ENCODE measurements at places on chromosomes 11 and 22.

DNA sequence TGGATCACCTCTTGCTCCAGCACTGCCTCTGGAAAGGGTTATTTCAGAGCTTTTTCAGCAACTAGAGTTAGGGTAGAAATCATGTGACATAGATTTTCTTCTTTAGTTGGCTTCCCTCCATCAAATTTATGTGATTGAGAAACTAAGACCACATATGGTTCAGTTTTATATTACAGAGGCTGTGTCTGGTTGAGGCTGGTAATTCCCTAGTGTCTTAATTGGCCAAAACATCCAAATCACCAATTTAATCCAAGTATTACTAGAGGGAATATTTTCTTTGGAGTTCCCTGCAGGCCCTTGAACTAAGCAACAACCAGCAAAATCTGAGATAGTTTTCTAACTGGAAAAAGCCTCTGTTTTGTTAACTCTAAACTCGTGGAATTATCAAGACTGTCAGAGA is 136.3 kb downstream of the ARHGAP42 start:
- DNase-seq, result no peak

- no peak for DNase-seq
Observed at GRCh38 chr22:29145321-29146072, 60.2 kb upstream of the EMID1 start.

DNA sequence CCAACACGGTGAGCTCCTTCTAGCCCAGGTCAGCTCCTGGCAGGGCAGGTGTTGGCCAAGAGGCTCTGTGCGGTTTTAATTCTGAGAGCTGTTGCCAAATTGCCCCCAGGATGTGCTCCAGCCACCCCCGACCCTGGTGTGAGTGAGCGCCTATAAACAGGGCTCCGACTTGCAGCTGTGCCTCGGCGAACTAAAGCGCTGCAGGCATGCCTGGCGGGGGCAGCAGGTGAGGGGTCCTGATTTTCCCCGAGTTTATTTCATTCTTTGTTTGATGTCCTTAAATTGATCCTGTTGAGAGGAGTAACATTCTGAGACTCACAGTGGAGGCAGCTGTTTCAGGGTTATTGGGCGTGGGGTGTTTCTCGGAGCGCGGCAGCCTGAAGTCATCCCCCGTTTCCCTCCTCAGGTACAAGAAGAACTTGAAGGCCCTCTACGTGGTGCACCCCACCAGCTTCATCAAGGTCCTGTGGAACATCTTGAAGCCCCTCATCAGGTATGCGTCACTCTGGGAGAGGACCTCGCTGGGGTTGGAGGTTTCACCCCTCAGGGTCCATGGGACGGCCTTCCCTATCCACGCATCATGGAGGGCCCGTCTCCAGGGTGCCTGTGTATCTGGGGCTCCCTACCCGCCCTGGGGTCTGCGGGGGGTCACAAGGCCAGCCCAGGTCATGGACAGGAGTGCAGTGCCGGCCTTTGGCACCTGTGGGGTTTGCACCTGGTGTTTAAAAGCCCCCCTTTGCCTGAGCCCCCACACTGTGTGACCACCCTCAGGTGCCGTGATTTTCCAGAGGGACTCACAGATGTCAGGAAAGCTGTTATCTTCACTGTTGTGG is 62.1 kb downstream of the ARHGAP8 start:
- DNase-seq, result peak; percentile 11

DNA sequence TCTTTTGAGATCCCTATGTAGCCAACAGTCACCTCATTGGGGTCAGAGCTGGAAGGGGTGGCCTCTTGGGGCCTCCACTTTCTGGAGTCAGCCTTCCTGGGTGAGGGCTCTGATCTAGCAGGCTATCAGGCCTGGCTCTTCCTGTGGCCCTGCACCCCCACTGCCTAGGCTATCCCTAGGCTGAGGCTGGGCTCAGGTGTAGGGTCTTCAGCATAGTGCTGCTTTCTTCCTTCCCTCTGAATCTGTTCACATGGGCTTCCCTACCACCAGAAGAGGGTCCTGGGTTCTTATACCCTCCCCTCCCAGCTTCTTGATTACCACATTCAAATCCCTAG is 456 bp upstream of the SPI1 start:
- no peak for DNase-seq

- DNase-seq, result no peak
Observed at GRCh38 chr11:92569726-92570125, 345.1 kb downstream of the FAT3 start.

- no peak for DNase-seq
Observed at GRCh38 chr22:36733271-36733670, 29.7 kb upstream of the CACNG2 start.

GRCh38 chr11:62539238-62539925 is 7.2 kb downstream of the AHNAK start:
- DNase-seq, result no peak

- no peak for DNase-seq
Observed at GRCh38 chr11:47233051-47233450, 15.6 kb downstream of the ACP2 start.

DNA sequence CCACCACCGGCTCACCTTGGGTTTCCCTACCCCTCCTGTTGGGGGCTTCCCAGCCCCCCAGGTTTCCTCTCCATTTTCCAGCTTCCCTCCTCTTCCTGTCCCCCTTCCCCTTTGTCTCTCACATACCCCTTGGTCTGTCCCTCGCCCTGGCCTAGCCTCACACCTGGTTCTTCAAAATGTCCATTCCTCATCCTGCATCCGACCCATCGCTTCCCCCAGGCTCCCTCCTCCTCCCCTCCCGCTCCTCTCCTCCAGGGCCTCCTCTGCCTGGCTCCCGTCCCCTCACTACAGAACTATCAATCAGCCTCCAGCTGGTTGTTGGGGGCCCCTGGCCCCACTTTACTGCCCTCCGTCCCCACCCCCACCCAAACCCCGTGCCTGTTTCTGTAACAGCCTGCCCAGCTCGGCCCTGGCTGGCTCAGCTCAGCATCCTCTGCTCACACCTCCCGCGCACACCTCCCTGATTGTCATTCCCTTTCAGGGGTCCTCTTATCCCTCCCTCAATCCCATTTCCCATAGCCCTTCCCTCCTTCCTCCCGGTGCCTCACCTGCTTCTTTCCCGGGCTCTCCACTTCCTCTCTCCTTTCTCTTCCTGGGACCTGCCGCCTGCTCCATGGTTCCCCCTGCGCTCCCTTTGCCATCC is 1.2 kb downstream of the CNIH2 start:
- DNase-seq, result no peak

DNA sequence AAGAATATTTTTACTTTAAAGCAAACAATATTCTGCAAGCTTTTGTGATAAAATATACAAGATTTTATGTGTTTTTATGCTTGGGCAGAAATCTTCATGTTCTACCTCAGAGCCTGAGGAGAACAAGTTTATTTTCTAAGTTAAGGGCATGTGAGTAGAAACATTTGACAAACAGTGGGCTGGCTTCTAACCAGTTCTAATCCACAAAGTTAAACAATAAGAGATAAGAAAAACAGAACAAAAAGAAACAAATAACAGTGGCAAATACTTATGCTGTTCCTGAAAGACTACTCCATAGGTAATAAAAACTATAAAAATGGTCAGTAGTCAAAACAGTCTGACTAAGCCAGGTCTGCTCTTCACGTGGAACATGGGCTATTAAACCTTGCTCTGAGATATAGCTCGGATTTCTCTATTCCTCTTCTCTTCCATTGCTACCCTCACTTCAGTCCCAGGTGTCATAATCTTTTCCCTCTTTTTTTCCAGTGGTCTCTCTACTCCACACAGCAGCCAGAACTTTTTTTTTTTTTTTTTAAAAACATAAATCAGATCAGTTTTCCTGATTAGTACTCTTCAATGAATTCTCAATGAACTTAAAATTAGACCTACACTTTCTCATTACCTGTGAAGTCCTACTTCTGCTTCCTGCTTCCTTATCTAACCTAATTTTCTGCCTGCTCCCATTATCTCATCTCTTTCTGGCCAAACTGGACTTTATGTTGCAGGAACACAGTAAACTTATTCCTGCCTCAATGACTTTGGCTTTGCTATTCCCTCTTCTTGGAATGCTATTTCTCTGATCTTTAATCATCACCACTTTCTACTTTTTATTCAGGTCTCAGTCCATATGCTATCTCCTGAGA is 671.1 kb upstream of the CCDC90B start:
- no peak for DNase-seq

- DNase-seq, result no peak
Observed at GRCh38 chr11:31968461-31969358, 122.2 kb upstream of the RCN1 start.

DNA sequence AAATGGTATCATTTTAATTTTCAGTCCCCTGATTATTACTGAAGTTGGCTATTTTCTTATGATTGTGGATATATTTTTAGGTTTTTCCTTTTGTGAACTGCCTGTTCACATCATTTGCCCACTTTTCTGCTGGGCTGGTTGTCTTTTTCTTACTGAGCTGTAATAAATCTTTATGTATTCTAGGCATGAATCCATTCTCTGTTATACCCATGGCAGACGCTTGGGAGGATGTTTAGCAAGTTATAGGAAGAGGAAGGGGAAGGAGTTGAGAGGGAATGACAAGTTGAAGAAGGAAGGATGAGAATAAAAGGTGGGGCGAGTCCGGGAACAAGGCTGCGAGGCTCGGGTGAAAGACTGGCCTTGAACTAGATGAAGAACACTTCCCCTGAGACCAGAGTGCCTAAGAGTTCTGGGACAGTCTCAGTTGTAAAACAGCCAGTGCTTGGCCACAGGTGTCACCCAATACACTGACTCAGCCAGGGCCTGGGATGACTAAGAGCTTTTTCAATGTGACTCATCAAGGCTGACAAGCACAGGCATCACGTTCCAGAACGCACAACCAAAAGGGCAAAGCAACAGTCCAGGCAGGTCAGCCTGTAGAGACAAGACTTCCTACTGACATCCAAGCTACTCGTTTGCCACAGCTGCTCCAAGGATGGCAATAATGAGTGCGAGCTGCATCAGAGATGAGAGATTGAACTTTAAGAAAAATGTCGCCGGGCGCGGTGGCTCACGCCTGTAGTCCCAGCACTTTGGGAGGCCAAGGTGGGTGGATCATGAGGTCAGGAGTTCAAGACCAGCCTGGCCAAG is 35.2 kb downstream of the LRFN4 start:
- DNase-seq, result peak; percentile 31

DNA sequence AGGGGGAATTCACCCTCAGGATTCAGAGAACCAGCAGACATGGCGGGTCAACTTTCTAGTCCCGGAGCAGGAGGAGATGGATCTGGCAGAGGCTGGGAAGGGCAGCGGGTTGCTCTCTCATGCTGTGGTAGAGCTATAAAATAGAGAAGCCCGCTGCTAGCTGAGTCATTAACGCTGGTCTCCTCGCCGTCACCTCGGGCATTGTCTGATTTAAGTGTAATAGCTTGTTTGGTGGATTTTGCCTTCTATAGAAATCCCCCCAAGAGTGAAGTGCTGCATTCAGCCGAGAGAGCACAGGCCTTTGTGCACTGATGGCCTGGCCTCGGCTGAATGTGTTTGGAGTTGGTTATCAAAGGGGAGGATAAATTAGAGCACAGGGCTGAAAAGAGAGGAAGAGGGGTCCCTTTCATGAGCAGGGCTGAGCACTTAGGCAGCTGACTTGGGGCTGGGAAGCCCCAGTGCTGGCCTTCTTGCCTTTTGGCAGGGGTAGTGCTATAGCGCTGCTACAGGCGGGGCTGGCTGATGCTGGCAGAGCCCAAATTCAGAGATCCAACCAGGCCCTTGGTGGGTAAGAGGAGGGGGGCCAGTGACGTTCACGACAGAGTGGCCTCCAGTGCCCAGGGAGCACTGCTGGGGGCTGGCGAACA is 161.1 kb upstream of the CADM1 start:
- DNase-seq, result no peak

GRCh38 chr11:66745356-66746235 is 16.6 kb upstream of the SPTBN2 start:
- peak; percentile 63 for DNase-seq

GRCh38 chr22:27150544-27150941 is 493.2 kb downstream of the MIAT start:
- no peak for DNase-seq

GRCh38 chr22:17097701-17098100 is 12.9 kb downstream of the IL17RA start:
- peak; percentile 14 for DNase-seq

DNA sequence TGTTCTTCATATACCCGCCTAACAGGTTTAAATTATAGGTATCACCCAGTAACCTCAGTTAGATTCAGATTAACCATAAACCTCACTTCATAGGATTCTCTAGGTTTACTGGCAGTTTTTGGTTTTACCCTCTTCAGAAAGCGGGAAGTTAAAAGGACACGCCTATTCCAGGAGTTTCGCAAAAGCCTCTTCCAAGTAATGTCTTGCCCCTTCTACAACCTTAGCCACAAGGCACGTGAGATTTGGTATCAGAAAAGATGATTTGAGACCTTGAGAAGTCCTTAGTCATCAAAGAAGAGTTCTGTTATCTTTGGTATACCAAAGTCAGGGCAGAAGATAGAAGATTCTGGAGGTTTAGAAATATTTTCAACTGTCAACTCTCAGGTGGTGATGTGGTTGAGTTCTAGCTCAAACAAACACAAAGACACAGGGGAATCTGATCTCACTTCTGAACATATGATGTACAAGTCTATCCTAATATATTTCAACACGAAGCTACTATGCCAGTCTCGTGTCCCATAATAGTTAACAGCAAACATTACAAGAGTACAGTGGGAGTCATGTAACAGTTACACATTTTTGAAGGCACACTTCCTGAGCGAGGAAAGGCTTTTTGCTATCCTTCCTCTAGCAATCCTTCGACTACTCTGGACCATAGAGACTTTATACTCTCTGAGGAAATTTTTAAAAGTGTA is 103.5 kb downstream of the USP35 start:
- peak; percentile 67 for DNase-seq

- no peak for DNase-seq
Observed at GRCh38 chr11:35928688-35929395, 15.0 kb upstream of the LDLRAD3 start.

GRCh38 chr11:113593698-113594308 is 112.3 kb downstream of the TMPRSS5 start:
- peak; percentile 52 for DNase-seq

DNA sequence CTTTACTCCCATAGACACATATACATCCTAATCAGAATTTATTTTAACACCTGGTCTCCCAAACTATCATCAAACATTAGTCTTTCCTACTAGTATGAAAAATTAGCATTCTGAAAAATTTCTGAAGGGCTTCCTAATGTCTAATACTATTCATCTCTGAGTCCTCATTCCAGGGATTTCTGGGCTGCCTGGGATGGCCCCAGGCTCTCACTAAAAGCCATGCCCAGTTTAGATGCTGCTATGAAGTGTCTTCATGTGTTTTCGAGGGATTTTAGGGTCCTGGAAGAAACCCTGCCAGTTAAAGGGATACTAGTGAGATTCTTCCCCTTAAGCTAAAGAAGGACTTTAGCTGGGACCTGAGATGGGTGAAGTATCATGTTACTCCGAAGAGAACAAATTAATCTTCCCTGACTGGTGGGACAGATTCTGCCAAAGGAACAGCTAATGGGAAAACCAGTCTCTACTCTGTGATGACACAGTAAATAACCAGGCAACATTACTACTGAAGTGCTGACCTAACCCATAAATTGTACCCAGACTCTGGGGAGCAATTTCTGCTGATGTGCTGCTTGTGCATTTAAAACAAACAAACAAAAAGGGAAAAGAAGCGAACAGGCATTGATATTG is 342.6 kb downstream of the SOX6 start:
- no peak for DNase-seq

DNA sequence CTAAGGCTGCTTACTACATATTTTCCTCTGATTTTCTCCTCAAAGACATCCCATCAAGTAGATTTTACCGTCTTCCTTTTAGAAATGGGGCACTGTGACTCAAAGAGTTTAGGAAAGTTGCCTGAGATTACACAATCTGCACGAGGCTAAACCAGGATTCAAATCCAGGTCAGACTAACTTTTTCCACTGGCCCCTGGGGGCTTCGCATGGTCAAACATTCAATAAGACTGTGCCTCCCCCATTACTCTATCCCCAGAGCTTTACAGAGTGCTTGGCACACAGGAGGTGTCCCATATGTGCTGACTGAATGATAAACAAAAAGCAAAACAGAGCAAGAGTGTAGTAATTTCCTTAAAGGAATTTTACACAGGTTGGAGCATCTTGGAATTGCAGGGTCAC is 118.1 kb upstream of the TEAD1 start:
- DNase-seq, result no peak
